ENCODE measurements at places on chromosomes 11 and 22.

- no peak for DNase-seq
These were observed 11.5 kb upstream of the DKK3 start for GRCh38 chr11:12019866-12020416.

DNA sequence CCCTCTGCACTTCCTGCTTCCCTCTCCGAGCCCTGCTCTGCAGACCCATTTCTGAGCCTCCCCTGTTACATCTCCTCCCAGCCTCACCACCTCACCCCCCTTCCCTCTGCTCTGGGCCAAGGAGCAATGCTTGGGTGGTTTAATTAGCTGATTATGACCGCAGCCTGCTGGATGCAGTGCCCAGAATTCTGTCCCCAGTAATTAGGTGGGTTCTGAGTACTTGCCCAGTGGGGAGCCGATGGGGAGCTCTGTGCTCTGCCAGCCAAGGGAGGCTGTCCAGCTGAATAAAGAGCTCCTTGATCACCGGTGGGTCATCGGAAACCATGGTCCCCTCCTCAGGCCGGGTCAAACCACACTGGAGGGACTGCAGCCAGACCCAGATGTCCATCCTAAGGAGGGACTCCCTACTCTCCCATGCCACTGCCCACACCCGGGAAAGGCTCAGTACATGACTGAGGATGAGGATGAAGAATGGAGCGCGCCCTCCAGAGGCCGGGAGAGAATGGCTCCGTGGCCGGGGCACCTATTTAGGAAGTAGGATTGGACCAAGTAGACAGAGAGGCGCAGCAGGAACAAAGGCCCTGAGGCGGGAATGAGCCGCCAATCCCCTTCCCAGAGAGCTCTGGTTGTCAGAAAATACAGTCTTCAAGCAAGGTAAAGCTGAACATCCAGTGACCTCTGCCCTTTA is 9.1 kb downstream of the ARRB1 start:
- DNase-seq: no peak

- DNase-seq: no peak
These were observed 88.3 kb upstream of the PARVA start for GRCh38 chr11:12288931-12289666.

GRCh38 chr11:44651535-44652155 is 75.1 kb upstream of the TSPAN18 start:
- DNase-seq: peak; percentile 39

- peak; percentile 61 for DNase-seq
These were observed 32.4 kb downstream of the MCAM start for GRCh38 chr11:119284344-119285157.

- no peak for DNase-seq
These were observed 10.7 kb downstream of the IL2RB start for GRCh38 chr22:37138849-37139561.

DNA sequence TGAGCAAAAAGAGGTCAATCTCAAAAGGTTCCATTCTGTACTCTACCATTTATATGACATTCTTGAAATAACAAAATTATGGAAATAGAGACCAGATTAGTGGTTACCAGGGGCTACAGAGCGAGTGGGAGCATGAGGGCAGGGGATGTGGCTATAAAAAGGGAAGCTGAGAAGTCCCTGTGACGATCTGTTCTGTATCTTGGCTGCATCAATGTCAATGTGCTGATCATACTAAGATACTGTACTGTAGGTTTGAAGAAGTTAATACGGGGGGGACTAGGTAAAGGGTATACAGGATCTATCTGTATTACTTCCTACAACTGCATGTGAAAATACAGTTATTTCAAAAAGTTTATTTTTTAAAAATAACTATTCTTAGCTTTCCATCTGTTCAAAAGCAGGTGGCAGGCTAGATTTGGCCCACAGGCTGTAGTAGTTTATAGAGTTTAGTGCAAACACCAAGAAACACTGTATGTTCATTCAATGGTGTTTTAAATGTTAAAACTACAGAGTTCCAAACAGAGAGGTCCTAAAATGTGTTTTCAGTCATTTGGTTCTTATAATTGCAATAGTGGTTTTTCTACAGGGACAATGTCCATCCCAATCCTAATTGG is 78.2 kb downstream of the SMCO4 start:
- peak; percentile 58 for DNase-seq

DNA sequence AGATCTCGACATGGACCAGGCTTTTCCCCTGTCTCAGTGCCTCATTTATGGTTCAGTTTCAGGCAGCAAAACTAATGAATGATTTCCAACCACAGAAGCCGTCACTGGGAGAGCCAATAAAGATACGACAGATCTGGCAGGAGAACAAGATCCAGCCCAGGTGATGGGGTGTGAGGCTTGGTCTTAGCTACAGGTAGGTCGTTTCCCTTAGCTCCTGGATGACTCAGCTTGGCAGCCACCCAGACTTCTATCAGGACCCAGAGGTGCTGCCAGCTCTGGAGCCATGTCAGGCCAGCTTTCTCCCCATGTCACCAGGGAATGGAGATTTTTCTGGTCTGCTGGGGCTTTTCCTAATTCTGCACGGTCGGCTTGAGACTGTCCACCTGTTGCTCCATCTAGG is 36.3 kb upstream of the APOBEC3A start:
- DNase-seq: no peak
